Articular chondrocyte of knee joint (primary cell): ENCODE measurements at places on chromosomes 2 and 18. TPM values are rescaled to one million over a fixed set of nuclear protein-coding genes. Genes with fewer than 3 reads are reported as not detected.

Gene SKOR2
- not detected in 2 replicates for total RNA-seq

Gene PARD3B
- total RNA-seq, result 16.9 and 19.5 TPM in 2 replicates

Gene GPAT2
- total RNA-seq, result 0.76 and 0.91 TPM in 2 replicates

Gene RMND5A
- total RNA-seq, result 14.2 and 16.9 TPM in 2 replicates

Gene IMP4
- total RNA-seq, result 50.5 and 53.4 TPM in 2 replicates

Gene APOB
- 0.65 and 1.7 TPM in 2 replicates for total RNA-seq

Gene CNNM3
- 6.1 and 6.8 TPM in 2 replicates for total RNA-seq

Gene SPATA3
- total RNA-seq, result not detected in 2 replicates

Gene GALNT5
- total RNA-seq, result 59.5 and 82.7 TPM in 2 replicates

Gene GPR45
- total RNA-seq, result not detected in 2 replicates

Gene NEB
- total RNA-seq, result 0.78 and 3.4 TPM in 2 replicates

Gene GLS
- total RNA-seq, result 513 and 659 TPM in 2 replicates

Gene TMEM247
- total RNA-seq, result not detected in 2 replicates

Gene SERPINB3
- not detected in 2 replicates for total RNA-seq

Gene OTOS
- not detected in 2 replicates for total RNA-seq

Gene SCYGR4
- total RNA-seq, result 0.11 TPM in 1 of 2 replicates, not detected in the other

Gene SERPINB4
- total RNA-seq, result not detected in 2 replicates

Gene CBLN2
- not detected in 2 replicates for total RNA-seq

Gene INHBB
- total RNA-seq, result 3.3 and 5.2 TPM in 2 replicates

Gene MYCN
- total RNA-seq, result not detected in 2 replicates

Gene C2orf80
- not detected in 2 replicates for total RNA-seq

Gene IL1R2
- total RNA-seq, result 0.65 and 1.3 TPM in 2 replicates

Gene ECEL1
- total RNA-seq, result not detected in 2 replicates

Gene AFF3
- 6.1 and 7.9 TPM in 2 replicates for total RNA-seq

Gene ZSWIM2
- under 0.01 TPM in 1 of 2 replicates, not detected in the other for total RNA-seq

Gene TFPI
- 37.5 and 126 TPM in 2 replicates for total RNA-seq

Gene EFHD1
- 0.39 and 1.3 TPM in 2 replicates for total RNA-seq

Gene CLIP4
- total RNA-seq, result 65.2 and 77.1 TPM in 2 replicates

Gene COPS7B
- total RNA-seq, result 17.6 and 26.1 TPM in 2 replicates

Gene LIMS4
- 0.76 TPM in 1 of 2 replicates, not detected in the other for total RNA-seq

Gene ARHGEF33
- total RNA-seq, result 1.2 and 1.4 TPM in 2 replicates

Gene SERPINB11
- total RNA-seq, result not detected in 2 replicates

Gene EMX1
- not detected in 2 replicates for total RNA-seq

Gene UGT1A8
- total RNA-seq, result not detected in 2 replicates

Gene RAD51AP2
- total RNA-seq, result under 0.01 TPM in 1 of 2 replicates, not detected in the other

Gene C2orf72
- 0.65 and 2.1 TPM in 2 replicates for total RNA-seq

Gene RTP5
- not detected in 2 replicates for total RNA-seq

Gene MYO5B
- total RNA-seq, result 6.0 and 6.6 TPM in 2 replicates
